Occipital lobe (tissue), 3 donors: ENCODE measurements at places on chromosomes 2 and 18.

DNA sequence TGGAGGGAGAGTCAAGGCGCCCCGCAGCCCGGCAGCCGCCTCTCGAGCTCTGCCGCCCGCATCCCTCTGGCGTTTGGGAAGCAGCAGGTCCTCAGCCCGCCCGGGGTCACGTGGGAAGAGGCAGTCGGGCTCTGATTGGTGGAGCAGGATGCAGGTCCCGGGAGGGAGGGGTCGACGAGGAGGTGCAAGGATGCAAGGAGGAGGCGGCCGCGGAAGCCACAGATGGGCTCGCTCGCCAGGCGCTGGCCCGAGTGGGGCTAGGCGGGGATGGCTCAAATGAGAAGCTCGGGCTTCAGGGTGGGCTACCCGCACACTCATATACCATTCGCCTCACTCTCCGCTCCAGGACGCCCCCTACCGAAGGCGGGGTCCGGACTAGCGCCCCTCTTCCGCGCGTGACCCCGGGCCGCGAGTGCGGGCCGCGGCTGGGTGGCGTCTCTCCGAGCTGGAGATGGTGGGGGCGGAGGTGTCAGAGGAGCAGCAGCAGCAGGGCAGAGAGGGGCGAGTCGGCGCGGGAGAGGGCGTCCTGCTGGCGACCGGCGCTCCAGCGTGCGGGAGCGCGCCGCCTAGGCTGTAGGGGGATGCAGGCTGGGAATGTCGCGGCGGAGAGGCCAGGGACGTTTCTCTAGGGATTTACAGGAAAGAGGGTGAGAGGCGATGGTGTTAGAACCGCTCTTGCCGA, at the start of gene TMEFF2:
Gene TMEFF2 (minus strand): TSS at position 68 of the 682 bp plus-strand sequence. CDS start 409 bp downstream, outside the sequence.
- DNase-seq = peak; percentile 98

DNA sequence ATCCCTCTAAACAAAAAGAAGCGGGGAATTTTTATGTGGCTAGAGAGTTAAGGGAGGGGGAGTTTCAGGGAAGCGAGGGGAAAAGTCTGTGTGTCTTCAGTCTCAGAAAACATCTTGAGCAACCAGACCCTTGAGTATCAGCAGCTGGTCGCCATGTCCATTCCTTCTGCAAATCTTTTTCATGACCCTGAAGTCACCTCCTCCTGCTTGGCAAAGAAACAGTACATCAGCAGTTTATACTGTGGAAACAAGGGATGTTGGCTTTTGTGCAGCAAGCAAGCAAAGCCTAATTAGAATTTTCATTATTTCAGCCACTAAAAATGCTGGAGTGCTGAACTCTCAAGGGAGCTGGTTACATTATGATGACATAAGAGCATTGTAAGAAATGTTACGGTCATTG, 187.4 kb upstream of the SLC8A1 start:
- DNase-seq = no peak

DNA sequence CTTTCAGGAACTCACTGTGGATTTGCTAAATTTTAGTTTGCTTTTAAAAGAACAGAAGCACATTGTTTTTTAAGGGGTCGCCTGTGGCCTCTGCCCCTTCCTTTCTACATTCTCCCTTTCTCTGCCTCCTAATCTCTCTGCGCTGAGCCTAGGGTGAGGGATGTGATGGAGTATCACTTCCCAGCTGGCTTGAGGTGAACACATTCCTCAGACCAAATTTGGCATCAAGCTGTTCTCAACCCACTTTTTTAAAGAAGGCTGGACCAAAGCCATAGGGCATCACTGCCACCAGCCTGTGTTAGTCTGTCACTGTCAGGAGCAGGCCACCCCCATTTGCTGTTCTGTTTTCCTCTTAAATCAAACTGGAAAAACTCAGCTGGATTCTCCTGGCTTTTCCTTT, 27.4 kb downstream of the EIF4E2 start:
- no peak for DNase-seq

GRCh38 chr2:113000436-113000835, 4.8 kb upstream of the IL36A start:
- DNase-seq = no peak

DNA sequence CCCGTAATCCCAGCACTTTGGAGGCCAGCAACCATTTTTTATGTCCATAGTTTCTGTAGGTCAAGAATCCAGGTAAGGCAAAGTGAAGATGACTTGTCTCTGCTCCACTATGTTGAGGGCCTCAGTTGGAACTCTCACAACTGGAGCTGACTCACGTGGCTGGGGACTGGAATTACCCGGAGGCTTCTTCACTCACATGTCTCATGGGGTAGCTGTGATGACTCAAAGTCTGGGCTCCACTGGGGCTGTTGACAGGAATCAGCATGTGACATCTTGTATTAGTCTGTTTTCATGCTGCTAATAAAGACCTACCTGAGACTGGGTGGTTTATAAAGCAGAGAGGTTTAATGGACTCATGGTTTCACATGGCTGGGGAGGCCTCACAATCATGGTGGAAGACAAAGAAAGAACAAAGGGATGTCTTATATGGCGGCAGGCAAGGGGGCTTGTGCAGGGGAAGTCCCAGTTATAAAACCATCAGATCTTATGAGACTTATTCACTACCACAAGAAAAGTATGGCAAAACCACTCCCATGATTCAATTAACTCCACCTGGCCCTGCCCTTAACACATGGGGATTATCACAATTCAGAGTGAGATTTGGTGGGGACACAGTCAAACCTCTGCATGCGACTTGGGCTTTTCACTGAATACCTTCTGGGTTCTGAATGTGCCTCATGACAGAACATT, 7.8 kb upstream of the PPP1R1C start:
- no peak for DNase-seq

DNA sequence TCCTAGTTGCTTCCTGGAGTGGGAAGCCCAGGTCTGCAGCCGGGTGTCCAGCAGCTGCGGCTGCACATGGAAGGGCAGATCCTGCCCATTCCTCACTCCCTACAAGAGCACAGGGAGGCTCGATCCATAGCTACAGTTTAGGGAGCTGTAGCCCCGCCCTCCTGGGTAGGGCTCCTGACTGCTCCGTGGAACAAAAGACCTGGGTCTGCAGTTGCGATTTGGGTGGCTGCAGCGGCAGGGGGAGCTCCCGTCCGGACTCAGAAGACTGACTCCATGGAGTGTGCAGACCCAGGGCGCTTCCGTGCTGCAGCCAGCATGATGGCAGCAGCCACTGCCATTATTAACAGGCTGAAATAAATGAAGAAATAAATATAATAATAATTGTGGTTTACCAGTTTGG, 157.3 kb downstream of the CTNNA2 start:
- no peak for DNase-seq

GRCh38 chr2:121501554-121501953, 29.1 kb upstream of the RNU4ATAC start:
- no peak for DNase-seq

DNA sequence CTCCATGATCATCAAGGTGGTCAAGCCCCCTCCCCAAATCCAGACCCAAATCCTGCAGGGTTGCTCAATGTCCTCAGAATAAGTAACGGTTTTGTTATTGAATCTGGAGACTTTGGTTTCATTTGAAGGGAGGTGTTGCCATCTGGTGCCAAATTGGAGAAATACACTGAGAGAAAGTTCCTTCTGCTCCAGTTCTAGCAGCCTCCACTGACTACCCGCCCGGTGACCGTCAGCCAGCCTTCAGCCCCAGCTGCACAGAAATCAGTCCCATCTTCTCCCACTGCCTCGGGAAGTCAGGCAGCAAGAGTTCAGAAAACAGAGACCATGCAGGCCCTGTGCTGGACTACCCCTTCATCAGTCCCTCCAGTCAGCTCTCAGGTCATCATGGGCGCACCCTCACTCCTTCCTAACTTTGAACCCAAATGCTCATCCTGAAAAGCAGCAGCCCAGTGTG, 38.7 kb downstream of the PKDCC start:
- DNase-seq = no peak

GRCh38 chr18:61782545-61782944, 110.3 kb downstream of the RNF152 start:
- DNase-seq = no peak

- no peak for DNase-seq
Observed at GRCh38 chr2:68662466-68662865, 19.1 kb downstream of the PROKR1 start.

- no peak for DNase-seq
Observed at GRCh38 chr2:108034843-108035242, 48.5 kb downstream of the SLC5A7 start.

DNA sequence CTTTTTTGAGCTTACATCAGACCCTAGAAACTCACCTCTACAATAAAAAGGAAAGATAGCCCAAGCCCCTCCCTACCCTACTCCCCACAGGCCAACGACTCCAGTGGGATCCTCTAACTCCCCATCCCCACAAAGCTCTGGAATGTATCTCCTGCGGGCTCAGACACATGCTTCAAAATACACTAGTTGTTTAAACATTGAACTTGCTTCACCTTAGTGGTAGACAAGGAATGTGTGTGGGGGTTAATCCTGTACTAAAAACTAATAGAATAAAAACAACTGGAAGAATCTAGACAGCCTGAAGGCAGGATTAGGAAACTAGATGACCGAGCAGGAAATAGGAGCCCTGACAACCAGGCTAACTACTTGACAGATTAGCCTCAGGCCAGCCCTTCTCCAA, 211.5 kb downstream of the SUCLG1 start:
- no peak for DNase-seq

- no peak for DNase-seq
Observed at GRCh38 chr2:238183821-238184220, 19.7 kb downstream of the ILKAP start.

- no peak for DNase-seq
Observed at GRCh38 chr2:117858336-117858735, 43.8 kb downstream of the DDX18 start.

- DNase-seq = no peak
Observed at GRCh38 chr18:49631146-49631866, 69.4 kb downstream of the LIPG start.

DNA sequence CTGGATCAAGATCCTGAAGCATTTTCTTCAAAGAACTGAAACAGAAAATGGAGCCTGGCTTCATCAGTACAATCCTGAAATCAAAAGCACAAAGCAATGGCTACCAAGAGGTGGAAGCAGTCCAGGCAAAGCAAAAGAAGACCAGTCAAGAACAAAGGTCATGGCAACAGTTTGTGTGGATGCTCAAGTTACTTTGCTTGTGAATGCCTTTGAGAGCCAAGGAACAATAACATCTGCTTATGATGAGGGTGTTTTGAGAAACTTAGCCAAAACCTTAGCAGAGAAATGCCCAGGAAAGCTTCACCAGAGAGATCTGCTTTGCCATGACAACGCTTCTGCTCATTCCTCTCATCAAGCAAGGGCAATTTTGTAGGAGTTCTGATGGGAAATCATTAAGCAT, 723.1 kb downstream of the TMEM182 start:
- DNase-seq = no peak

DNA sequence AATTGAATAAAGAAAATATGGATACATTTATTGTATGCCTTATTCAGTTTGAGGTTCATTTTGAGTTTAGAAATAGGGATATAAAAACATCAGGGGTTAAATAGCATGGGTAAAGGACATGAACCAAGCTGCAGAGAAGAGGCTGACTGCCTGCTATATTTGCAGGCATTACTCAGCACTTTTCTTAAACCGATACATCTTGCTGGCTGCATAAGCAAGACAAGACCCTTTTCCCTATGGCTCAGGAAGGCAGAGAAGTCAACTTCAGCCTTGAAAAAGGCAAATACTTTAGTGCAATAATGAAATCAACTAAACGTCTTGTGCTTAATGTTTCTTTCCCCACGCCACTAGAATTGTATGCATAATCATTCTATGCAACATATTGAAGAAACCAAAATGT, 36.4 kb downstream of the SCN1A start:
- DNase-seq = no peak

- no peak for DNase-seq
Observed at GRCh38 chr2:234444893-234445292, 52.0 kb downstream of the ARL4C start.

GRCh38 chr2:199696048-199696447, 154.9 kb downstream of the FTCDNL1 start:
- no peak for DNase-seq

DNA sequence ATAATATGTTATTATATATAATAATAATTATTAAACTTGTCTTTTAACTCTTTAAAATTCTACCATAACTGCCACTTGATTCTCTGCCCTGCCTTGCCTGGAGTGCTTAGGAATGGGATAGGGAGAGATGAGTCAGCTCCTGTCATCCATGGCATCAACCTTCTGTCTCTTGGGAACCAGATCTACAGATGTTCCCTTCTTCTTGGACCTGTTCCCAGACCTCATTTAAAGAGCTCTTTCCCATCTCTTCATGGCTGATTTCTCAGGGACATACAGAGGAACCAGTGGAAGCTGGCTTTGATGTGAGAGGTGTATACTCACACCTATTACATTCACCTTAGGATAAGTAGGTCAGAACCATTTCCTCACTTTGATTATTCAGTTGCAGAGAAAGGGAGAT, 155.3 kb upstream of the MYO3B start:
- DNase-seq = no peak

DNA sequence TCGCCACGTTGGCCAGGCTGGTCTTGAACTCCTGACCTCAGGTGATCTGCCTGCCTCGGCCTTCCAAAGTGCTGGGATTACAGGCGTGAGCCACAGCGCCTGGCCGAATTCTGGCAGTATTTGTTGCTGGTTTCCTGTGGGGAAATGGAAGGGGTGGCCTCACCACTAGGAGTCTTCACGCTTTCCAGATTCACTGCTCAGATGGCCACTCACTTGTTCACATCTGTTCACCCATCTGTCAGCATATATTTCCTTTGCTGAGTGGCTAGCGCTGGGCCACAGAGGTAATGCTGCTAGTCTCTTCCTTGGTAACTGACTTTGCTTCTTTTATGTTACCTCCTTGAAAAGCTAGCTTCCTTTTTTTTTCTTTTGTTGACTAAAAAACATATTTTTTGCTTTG, 27.2 kb downstream of the TMEM177 start:
- no peak for DNase-seq

DNA sequence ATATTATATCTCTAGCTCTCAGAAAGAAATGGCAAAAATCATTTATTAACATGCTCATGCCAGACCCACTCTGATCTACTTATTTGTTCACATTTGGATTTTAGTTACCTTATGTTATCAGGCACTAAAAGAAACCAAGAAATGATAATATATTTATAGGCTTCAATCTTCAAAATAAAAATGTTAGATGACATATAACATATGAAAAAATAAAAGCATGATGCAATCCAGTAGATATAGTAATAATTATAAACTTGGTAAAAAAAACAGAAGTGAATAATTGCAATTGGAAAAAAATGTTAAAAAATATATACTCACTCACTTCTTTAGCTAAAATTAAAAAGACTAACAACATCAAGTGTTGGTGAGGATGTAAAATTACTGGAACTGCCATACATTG, 248.3 kb upstream of the VRK2 start:
- DNase-seq = no peak

DNA sequence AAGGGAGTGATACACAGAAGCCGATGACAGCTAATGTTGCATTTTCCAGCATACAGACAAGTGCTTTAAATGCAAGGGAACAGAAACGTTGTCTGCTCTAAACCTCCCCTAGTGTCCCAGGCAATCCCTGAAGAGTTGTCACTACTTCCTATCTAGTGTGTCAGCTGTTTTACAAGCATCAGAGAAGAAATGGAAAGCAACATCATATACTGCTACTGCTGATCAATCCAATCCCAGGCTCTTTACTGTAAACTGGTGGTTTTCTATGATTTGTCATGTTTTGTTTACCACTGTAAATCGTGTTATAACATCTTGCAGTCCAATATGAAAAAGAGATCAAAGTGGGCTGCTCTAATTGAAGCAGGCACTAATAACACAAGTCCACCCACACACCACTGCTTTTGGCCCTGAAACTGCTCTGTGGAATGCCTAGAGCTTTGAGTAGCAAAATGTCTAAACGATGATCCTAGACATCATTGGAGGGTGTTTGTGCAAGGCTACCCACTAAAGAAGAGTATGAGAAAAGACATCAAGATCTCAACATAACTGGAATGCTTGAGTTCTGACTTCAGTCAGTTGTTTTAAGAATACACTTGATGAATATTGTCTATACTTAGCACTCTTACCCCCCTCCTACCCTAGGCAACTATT, 18.1 kb upstream of the ROCK1 start:
- DNase-seq = no peak
